ENCODE measurements at places on chromosomes 7 and 10. TPM values are rescaled to one million over a fixed set of nuclear protein-coding genes. Genes with fewer than 3 reads are reported as not detected.

Gene GATA3
- 0.11 TPM for total RNA-seq

Gene MLXIPL
- total RNA-seq: not detected

Gene LRRC18
- not detected for total RNA-seq

Gene SAMD9L
- 30.7 TPM for total RNA-seq

Gene TMEM213
- not detected for total RNA-seq

Gene COL28A1
- total RNA-seq: 0.52 TPM

Gene ZNF467
- under 0.01 TPM for total RNA-seq

Gene BMI1
- total RNA-seq: 79.6 TPM

Gene CTAGE8
- 3.1 TPM for total RNA-seq

Gene FAM171A1
- total RNA-seq: 13.1 TPM

Gene CADPS2
- total RNA-seq: 27.3 TPM

Gene AKR1C2
- 139 TPM for total RNA-seq

Gene CPA2
- total RNA-seq: 0.43 TPM

Gene ZKSCAN1
- 52.4 TPM for total RNA-seq

Gene PRKG1
- total RNA-seq: 16.5 TPM

Measured in articular chondrocyte of knee joint (primary cell).